ENCODE measurements at places on chromosomes 2 and 18.

GRCh38 chr2:46737577-46737976 lies 178.0 kb downstream of the MCFD2 start:
- no peak for DNase-seq

DNA sequence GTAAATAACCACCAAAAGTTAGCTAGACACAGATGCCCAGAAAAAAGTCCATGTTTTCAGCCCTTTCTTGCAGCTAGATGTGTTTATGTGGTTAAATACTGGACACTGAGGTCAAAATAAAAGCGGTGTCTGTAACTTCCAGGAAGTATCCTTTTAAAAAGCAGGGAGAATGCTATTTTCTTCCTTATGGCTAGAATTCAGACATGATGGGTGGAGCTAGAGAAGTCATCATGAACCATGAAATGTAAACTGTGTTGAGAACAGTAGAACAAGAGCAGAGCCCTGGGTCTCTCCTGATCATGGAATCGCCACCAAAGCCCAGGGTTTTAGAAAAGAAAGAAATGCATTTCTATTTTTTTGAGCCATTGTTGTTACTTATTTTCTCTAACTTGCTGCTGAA lies 41.3 kb upstream of the GALNT3 start:
- no peak for DNase-seq

- DNase-seq = no peak
Observed at GRCh38 chr18:64032312-64032711, 62.4 kb downstream of the SERPINB8 start.

DNA sequence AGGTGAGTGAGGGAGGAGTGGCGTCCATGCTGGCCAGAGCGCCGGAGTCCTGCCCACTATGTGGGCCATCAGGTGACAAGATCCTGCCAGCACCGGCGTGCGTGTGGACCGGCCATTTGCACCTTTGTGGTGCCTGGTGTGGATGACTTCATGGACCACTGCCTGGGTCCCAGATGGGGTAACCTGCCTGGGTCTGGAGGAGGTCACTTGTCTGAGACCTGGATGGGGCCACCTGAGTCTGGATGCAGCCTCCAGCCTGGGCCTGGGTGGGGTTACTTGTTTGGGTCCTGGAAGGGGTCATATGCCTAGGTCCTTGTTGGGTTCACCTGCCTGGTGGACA lies 299.6 kb downstream of the NDUFA10 start:
- DNase-seq = no peak

GRCh38 chr2:173970516-173970924 lies 5.3 kb upstream of the SP3 start:
- no peak for DNase-seq

GRCh38 chr18:67634631-67635338 lies 118.3 kb upstream of the DSEL start:
- DNase-seq = no peak

DNA sequence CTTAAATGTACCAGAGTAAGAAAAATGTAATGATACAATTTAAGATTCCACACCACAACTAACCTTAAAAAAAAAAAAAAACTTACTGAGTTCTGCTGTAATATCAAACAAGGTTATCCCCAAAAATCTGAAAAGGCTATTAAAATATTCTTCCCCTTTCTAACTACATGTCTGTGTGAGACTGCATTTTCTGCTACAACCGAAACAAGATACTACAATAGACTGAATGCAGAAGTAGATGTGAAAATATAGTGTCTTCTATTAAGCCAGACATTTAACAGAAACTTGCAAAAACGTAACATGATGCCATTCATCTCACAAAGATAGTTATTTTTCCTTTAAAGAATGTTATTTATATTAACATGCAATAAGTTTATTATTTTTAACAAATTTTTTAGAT lies 16.2 kb downstream of the SS18 start:
- no peak for DNase-seq

- no peak for DNase-seq
Observed at GRCh38 chr2:199336546-199336945, 121.2 kb downstream of the SATB2 start.

Measured in WERI-Rb-1 (cell line).